ENCODE measurements at places on chromosomes 1 and 21.

DNA sequence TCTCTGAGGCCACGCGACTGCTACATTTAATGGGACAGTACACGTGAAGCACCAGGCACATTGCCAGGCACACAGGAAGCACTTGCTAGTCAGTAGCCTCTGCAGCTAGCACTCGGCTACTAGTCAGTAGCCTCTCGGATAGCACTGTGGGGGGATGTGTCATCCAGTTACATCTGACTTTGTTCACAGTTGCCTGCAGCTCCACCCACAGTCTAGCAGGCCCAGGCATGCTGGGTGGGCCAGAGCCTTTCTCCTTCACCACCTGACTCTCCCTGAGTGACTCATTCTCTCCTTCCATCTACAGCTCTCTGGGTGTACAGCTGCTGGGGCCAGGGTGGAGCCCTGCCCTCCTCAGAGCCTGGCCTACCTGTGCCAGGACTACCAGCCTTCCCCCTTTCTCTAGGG lies 51.5 kb downstream of the PTPRF start:
- peak; percentile 77 for DNase-seq

DNA sequence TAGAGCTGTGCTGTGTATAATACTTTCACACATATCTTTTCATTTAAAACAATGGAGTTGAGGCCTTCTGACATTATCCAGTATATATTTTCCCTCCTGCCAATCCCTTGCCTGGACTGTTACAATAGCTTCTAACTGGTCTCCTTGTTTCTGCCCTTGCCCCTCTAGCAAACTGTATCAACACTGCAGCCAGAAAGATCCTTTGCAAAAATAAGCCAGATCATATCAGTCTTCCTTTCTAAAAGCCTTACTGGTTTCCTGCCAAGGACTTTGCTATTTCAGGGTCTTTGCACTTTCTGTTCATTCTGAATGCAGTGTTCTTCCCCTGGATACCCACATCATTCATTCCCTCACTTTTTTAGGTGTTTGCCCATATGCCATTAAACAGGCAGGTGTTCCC lies 370.1 kb downstream of the PTBP2 start:
- no peak for DNase-seq

- DNase-seq: no peak
Observed at GRCh38 chr21:29248124-29248523, 50.6 kb upstream of the BACH1 start.

DNA sequence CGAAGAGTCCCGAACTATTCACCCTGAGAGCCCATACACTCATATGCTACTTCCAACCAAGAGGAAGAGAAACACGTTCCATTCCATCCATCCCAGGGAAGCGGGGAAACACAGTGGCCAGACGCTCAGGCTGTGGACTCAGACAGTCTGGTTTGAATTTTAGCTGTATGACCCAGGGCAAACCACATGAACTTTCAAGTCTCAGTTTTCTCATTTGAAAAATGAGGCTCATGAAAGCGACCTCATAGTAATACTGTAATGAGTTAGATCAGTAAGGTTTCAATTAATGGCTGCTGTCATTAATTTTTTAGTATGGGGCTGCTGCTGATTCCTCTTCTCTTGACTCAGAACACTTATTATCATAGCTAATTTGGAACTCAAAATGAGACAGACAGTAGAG lies 1.5 kb downstream of the FCRL4 start:
- no peak for DNase-seq

DNA sequence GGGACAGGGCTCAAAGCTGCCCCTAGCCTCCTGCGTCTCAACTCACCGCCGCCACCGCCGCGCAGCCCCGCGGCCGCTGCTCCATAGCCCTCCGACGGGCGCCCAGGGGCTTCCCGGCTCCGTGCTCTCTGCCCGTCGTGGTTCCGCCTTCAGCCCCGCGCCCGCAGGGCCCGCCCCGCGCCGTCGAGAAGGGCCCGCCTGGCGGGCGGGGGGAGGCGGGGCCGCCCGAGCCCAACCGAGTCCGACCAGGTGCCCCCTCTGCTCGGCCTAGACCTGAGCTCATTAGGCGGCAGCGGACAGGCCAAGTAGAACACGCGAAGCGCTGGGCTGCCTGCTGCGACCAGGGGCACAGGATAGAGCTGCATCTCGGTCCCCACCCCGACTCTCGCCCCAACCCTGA lies at the start of gene TNFRSF25:
TNFRSF25 (minus strand) TSS at position 151 of the 400 bp plus-strand sequence; CDS start at position 85, 66 bp downstream.
- no peak for DNase-seq

- DNase-seq: no peak
Observed at GRCh38 chr1:157952601-157953000, 40.8 kb upstream of the KIRREL1 start.

DNA sequence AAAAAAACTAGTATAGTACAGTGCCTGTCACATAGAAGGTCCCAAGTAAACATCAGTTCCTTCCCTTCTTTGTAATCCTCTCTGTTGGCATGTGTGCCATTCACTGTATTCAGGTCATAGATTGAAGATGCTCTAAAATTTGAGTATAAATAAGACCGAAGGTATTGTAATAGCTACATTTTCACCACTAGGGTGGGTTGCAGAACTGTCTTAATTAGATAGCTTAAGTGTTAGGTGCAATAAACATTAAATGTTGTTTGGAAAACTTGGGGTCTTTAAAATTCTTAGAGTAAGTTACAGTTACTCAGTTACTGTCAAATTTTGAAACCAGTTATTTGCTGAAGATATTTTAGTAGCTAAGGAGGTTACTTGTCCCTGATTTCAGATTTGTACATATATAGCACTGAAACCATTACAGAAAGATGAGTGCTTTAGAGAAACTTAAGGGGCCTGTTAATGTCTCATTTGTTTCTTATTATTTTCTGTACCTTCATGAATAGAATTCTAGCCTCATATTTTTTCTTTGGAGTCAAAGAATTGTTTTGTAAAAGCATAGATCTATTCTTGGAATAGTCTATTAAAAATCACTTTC lies 24.3 kb downstream of the PER3 start:
- no peak for DNase-seq

DNA sequence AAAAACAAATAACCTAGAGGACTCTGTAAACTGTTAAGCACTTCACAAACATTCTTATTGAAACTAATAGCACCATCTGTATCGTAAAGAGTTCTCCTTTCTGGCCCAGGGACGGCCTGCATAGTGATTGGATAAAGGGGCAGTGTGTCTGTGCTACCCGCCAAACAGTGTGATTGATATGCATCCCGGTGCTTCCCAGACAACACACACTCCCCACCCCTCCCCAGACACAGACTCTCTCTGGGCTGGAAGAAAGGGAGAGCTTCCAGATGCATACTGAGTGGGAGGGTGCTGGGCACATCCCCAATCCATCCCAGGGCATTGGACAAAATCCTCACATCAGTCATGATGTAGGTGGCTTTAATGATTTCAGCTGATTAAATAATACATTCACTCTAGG lies 3.7 kb downstream of the HSD11B1 start:
- no peak for DNase-seq

DNA sequence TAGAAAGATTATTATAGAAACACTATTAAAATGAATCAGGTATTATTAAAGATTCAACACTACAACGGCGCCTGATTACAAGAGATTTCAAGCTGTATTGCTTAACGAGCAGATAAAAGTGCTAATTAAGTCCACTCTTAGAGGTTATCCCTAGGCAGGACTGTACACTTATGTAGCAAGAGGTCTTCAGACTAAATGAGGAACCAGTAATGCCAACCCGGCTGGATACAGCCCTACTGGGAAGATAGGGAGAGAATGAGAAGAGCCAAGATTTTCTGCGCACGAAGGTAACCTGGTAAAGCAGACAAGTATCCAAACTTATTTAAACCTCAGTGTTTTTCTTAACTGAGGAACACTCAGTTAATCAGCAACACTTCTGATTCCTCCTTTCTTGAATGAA lies 115.7 kb upstream of the HIVEP3 start:
- no peak for DNase-seq

DNA sequence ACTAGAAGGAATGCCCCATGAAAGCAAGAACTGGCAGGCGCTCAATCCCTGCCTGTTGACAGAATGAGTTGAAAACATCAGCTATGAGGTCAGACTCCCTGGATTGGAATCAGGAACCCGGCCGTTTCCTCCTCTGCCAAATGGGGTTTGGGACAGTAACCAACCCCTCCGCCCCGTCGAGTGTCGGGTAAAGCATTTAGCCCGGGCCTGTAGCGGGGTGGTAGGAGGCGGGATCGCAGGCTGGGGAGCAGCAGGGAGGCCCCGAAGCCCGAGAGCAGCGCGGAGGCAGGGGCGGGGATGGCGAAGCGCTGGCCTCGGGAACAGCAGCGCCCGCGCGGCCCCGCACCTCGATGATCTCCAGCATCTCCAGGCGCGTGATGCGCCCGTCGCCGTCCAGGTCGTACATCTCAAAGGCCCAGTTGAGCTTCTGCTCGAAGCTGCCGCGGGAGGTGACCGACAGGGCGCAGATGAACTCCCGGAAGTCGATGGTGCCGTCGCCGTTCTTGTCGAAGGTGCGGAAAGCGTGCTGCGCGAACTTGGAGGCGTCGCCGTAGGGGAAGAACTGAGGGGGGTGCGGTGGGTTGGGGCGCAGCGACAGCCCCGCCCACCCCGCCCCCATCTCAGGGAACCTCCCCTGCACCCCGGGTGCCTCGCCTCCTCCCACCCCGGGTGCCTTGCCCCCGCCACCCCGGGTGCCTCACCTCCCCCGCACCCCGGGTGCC lies 7.5 kb downstream of the HPCAL4 start:
- no peak for DNase-seq

DNA sequence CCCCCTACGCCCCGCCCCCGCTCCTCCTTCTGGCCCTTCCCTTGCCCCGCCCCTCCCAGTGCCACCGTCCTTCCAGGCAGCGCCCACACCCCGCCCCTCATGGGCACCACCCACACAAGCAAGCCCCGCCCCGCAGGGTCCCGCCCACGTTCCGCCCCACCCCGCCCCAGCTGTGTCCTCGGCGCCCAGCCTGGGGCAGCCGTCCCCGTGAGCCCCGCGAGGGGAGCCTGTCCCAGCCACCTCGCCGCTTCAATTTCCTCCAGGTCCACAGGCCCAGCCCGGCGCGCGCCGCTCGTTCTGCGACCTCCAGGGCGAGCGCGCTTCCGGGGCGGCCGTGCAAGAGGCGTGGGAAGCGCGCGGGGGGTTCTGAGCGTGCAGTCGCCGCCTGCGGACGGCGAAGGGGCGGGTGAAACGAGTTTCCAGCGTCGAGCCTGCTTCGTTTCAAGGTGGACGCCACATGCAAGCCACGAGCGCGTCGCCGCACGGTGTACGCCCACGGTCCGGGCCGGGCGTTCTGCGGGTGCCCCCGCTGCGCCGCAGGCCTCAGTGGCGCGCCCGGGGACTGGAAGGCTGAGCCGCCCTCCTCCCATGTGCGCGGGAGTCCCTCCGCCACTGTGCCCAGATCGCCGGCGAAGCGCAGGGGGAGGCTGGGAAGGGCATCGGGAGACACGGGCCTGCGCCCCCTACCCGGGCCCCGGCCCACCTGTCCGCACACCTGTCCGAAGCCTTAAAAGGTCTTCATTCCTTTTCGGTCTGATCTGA lies 10.8 kb upstream of the FAAP20 start:
- DNase-seq: no peak

DNA sequence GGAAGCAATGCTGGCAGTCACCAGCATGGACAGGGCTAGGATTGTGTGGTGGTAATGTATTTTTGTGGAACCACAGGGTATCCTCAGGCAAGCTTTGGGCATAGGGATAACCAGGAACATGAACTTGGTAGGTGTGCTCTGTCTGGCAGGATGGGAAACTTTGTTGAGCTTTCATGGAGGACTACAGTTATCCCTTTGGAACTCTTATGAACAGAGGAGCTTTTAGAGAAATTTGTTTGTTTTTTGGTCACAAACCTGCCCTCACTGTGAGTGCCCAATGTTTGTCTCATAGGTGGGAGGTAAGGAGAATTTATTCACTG lies 54.4 kb downstream of the MACF1 start:
- DNase-seq: no peak

GRCh38 chr1:107135463-107135862 lies 5.4 kb upstream of the NTNG1 start:
- no peak for DNase-seq

DNA sequence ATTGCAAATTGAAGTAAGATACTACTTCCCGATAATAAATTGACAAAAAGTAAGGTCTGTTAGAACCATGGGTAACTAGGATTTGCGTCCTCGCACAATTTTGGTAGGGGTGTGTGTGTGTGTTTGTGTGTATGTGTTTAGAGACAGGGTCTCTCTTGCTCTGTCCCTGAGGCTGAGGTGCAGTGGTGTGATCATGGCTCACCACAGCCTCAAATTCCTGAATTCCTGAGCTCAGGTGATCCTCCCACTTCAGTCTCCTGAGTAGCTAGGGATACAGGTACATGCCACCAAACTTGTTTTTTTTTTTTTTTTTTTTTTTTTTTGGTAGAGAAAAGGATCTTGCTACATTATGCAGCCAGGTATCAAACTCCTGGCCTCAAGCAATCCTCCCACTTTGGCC lies 209.2 kb upstream of the ESRRG start:
- DNase-seq: no peak

- DNase-seq: no peak
Observed at GRCh38 chr1:81313289-81313688, 487.4 kb upstream of the ADGRL2 start.

- DNase-seq: no peak
Observed at GRCh38 chr1:61182049-61182448, 99.7 kb downstream of the NFIA start.

- no peak for DNase-seq
Observed at GRCh38 chr1:33399375-33399774, 31.5 kb downstream of the PHC2 start.

DNA sequence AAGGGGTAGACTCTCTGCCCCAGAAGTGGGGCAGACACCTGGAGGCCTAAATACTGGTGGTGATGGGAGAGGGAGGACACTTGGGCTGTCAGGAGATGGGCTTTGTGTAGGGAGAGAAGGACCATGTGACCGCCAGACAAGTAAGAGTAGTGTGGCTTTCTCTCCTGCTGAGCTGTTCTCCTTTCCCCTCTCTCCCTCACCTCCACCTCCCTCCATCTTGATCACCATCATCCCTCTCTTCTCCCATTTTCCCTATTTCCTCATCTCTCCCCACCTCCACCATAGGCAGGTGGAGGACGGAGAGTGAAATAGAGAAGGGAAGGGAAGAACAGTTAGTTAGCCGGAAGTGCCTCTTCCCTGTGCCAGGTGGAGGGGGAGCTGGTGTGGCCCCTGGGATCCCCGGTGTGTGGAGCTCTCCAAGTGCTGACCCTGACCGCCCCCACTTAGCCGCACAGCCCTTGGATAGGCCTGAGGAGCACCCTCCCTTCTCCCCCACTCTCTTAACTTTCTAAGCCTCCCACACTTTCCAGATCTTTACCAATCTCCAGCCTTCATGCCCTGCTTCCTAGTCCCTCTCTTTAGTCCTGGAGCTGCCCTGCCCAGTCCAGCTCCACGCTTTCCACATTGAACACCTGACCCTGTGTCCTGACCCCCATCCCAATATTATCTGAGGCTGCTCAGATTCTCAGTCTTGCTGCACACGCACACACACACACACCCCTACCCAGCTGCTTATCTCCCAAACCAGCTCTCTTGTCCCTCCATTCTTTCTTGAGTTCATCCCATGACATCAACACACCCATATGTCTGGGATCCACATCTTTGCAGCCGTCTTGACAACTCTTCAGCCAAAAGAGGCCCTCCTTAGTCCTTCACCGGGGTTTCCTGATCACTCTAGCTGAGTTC lies 1.5 kb downstream of the CELF3 start:
- DNase-seq: no peak
